NCI-H187 (cell line): ENCODE measurements at places on chromosomes 3 and 15.
A peak's percentile ranks its signal among the peaks of the same experiment; 100 is the strongest.

DNA sequence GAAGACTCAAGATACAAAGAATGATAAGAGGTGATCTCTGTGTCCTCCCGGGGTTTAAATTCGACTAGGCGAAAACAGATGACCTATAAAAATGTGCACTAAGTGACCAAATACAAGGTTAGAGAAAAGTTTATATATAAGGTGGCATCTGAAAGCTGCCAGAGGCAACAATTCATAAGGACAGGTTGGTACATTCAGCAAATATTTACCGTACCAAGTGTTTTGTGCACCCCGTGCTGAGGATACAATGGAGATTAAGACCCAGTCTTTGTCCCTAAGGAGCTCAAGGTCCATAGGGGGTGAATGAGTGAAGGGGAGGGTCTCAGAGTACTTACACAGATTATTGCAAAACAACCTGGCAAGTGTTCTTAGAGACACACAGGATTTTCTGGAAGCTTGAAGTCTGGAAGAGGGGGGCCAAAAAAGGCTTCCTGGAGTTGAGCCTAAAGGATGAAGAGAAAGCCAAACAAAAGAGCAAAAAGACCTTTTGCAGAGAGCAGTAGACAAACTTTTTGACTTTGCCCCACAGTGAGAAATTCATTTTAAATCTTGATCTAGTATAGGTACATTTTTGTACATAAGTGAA, 71.4 kb upstream of the LRIG1 start:
- no peak for DNase-seq

- no peak for DNase-seq
Measured at GRCh38 chr3:50303013-50303815, at the start of gene HYAL1. Gene HYAL1 (minus strand): TSS chr3:50303574. CDS start chr3:50302956, 618 bp downstream.

GRCh38 chr3:56459104-56459496, 9.2 kb downstream of the ERC2 start:
- no peak for DNase-seq

DNA sequence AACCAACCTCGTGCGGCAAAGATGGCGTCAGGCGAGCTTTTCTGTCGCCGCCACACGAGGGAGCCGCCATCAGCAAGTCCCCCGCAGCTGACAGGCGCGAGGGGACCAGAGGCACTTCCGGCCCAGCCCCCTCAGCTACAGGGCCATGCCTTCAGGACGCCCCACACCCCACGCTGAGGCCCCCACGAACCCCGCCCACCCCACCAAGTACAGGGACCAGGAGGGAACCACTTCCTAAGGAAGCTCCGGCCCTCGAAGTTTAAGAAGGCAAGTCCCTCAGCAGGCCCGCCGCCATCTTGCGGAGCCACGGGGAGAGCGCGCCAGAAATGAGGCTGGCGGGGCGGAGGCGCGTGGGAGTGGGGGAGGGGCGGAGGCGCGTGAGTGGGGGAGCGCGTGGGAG, 790 bp downstream of the DAZL start:
- DNase-seq, result no peak

GRCh38 chr15:41656188-41656587, 4.0 kb upstream of the MGA start:
- DNase-seq, result no peak

DNA sequence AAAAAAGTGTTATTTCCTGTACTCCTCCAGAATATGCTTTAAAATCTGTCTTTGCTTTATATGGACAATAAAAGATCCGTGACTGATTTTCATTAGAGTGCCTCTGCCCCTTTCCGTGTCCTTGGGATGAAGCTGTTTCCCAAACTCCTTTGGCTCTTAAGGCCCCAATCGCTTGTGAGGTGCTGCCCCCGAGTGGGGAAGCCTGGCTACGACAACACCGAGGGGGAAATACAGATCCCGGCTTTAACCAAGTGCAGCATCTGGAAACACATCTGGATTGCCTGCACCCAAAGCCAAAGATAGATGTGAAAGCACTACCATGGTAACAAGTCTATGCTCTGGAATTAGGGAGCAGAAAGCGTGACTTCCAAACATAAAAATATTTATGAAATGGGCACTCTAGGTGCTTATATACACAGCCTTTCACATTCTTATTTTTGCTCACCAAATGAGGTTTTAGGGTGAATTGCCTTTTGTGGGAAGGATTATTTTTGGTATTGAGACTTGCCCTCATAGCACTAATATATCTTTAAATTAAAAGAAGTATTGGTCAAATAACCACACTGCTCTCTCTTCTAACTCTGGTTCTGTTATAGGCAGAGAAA, 40.6 kb upstream of the ADCY5 start:
- DNase-seq, result no peak

- DNase-seq, result no peak
Measured at GRCh38 chr15:72472992-72473610, 1.0 kb upstream of the ARIH1 start.

GRCh38 chr3:194307849-194308248, 43.3 kb downstream of the CPN2 start:
- no peak for DNase-seq

DNA sequence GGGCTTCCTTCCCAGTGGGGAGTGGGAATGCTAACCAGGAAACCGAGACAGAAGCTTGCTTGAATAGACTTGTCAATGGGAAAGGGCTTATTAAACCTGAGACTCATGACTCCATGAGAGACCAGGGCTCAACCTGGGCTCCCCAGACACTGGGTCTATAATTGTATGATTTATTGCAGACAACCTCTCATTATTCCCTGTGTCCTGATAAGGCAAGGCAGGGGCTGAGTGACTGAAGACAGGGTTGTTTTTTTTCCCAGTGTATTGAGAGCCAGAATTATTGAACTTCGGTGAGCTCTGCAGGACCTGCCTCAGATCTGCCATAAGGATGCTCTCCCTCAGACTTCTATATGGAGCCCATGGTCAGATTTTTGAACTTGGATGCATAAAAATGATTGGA, 79.5 kb upstream of the KLHL25 start:
- DNase-seq, result no peak

DNA sequence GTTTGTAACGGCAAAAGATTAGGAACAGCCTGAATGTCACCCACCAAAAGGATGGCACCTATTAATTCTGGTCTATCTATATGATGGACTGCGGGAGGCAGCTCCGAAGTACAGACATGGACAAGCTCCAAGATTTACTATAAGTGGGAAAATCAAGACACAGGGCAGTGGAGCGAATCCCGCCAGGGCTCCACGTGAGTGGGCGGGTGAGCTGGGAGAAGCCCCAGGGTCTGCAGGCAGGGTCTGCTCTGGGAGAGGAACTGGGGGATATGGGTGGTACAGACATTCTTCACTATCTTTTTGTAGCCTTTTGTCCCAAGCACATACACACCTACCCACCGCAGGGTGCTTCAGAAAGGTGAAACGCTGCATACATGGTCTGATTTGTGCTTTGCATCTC, 38.2 kb upstream of the SPTBN5 start:
- DNase-seq, result no peak

DNA sequence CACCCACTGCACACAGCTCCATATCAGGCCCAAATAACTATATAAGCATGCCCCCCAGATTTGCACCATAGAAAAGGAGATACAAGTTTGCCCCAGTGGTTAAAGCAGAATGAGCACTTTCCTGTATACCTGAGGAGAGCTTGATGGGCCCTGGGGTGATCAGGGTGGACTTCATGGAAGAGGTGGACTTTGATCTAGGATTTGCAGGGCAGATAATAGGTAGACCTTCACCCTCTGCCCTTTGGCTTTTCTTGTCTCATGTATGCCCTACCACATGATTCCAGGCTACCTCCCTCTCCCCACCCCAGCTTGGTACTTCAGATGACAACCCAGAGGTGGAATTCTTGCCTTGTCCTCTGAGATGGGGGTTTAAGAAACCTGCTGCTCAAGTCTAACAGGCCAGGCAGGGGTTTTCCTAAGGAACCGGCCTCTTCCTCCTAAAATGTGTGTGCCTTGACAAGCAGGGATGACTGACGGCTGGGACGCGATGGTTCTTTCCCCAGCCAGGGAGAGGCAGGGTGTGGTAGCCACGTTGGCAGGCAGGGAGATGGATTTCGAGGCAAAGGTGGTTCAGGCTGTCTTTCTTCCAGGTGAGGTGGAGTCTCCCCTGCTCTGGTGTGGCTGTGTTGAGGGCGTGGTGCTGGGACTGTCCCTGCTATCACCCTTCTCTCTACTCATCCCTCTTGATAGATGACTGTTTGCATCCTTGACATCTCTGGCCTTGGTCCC, 6.6 kb upstream of the RHCG start:
- no peak for DNase-seq

DNA sequence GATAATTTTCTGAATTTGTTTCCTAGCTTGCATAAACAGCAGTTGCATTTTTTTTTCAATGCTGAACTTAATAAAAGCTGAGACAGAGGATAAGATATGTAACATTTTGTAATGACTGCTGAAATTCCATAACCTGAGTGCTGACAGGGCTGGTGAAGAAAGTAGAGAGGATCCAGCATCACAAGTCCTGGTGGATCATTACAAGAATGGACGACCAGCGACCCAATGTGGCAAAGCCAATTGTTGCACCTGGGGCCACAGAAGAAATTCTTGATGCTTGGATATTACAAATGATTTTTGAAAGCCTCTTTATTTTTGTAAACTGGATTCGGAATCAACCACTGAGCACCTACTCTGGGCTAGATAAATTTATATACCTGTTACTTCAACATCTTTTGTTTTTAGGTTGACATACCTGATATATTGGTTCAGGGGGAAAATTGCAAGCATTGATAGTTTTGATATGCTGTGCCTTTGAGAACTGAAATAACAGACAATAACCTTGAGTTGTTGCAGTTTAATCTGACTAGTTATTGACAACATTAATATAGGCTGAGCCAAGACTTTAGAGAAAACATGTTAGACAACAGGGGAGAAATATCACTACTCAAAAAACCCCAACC, 3.9 kb upstream of the ACTL6A start:
- peak; percentile 17 for DNase-seq

GRCh38 chr3:128878556-128879124, 780 bp upstream of the ACAD9 start:
- DNase-seq, result no peak
